ENCODE measurements at places on chromosomes 4 and X. TPM values are rescaled to one million over a fixed set of nuclear protein-coding genes. Genes with fewer than 3 reads are reported as not detected.

- DNase-seq, result no peak
Measured at GRCh38 chr4:48109413-48110263, 24.4 kb downstream of the TXK start.

DNA sequence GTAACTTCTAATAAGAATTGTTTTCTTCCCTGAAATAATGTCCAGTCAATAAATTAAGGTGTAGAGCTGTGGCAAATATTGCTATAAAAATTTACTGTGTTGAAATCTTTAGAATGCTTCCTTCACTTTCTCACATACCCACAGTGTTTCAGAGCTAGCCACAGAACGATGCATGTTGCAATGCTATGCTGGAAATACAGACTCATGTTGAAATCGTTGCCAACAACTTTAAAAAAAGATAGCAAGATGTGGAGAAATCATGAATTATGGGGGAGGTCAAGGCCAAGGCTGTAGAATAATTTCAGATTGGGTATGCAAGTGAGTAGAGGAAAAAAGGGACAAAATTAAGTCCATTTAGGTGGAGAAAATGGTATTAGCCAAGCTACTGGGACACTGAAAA, 204.8 kb downstream of the VEGFC start:
- DNase-seq, result no peak

DNA sequence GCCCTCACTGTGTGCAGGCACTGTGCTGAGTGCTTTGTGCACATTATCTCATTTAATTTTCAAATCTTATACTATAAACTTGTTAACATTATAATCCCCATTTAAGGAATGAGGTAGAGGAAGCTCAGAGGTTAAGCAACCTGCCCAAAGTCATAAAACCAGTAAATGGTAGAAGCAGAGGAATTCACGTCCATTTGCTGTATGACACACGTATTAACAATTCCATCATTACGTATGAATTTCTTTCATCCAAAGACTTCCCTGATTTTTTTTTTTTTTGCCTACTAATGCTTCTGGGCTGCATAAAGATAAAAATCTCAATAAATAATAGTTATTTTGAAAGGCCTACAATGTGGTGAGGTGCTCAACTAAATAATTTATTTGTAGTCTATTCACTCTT, 64.5 kb upstream of the H2AZ1 start:
- DNase-seq, result no peak

Gene FGFR3
- total RNA-seq, result 0.12 TPM

DNA sequence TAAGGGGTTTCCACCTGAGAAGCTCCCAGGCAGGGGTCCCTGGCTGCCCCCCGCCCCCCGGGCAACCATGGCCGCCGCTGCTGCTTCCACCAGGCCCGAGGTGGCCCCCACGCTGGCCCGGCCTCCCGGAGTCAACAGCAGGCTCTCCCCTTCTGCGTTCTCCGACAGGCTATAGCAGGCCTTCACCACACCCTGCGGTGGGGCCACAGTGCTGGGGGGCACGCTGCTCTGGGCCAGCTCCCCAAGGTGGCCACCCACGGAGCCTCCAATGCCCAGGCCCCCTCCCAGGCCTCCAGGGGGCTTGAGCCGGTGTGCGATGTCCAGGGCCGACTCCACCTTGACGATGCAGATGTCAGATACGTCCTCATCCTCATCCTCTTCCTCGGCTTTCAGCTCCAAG, 72.5 kb downstream of the UBE2K start:
- no peak for DNase-seq

DNA sequence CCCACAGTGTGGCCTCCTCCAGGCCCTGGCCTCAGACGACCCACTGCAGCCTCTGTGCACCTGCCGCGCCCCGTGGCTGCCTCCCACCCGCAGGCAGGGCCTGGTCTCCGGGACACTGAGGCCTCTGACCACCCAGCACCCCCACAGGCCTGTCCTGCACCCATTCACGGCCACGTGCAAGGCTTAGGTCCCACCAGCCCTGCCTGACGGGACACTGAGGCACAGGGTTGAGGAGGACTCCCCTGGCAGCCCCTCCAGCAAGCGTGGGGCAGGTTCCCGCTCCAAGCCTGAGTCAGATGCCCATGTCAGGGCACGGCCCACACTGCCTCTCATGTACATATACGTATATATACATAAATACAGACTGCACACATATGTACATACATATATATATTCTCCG, 23.5 kb downstream of the NELFA start:
- no peak for DNase-seq

DNA sequence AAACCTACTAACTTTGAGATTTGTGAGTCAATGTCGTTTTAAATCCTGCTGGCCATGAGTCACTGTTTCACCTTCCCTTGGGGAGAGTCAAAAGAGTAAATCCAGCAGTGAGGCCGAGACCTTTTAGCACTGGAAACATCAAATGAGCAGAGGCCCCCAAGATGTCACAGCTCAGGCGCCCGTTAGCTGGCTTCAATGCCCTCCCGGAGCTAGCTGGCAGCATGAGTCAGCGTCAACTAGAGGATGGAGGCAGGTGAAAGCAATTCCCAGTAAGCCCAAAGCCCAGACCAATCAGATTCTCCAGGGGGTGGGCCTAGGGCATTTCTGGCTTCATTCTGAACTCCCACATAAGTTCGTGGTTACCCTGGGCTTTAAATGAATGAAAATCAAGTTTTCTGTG, 170.9 kb downstream of the CLCN4 start:
- no peak for DNase-seq

DNA sequence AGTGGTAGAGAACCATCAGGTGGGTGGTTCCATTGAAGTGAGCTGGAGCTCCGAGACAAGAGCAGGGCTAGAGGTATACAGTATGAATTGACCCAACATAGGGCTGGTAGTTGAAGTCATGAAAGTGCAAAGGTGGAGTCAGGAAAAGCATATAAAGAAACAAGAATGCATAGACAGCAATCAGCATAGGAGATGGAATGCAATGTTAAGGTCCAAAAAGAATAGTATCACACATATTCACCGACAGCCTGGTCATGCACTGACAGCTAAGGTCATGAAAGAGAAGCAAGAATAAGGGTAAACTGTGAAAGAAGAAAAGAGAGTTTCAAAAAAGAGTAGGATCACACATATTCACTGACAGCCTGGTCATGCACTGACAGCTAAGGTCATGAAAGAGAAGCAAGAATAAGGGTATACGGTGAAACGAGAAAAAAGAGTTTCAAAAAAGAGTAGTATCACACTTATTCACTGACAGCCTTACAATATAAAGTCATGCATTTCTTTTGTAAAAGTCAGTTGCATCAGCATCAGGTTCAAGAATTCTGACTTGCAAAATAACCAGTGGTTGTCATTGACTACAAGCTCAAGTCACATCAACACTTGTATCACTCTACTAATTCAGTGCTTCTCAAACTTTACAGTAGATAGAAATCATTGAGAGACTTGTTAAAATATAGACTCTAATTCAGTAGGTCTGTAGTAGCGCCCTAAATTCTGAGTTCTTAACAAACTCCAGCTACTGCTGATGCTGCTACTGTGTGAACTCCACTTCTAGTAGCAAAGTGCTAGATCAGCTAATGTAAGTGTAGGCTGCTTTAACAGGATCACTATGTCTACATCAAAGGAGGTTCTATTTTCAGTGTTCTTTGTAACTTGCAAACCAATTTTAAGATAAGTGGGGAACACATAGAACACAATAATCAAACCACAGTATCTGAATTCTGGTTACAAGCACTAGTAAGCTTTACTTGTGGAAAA, 221.9 kb downstream of the PDGFC start:
- DNase-seq, result no peak

DNA sequence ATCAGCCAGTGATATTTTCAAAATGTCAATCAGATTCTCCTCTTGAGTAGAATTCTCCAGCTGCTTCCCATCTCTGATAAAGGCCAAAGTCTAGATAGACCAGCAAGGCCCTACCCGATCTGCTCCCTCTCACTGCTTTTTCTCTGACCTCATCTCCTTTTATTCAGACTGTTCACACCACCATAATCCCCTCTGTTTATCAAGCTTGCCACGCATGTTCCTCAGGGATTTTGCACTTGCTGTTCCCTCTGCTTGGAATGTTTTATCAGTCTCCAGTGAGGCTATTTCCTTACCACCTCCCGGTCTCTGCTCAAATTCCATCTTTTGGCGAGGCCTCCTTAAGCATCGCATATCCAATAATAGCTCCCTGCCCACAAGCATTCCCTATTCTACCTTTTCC, 20.1 kb downstream of the NOCT start:
- DNase-seq, result no peak

- DNase-seq, result no peak
Measured at GRCh38 chr4:93031431-93032098, 727.8 kb downstream of the GRID2 start.

Gene LARP1B
- 18.1 TPM for total RNA-seq

- DNase-seq, result no peak
Measured at GRCh38 chr4:81577392-81577791, 105.7 kb upstream of the RASGEF1B start.

Gene MAGEA4
- total RNA-seq, result not detected

Gene PRDM8
- total RNA-seq, result 0.56 TPM

Gene HERC5
- 24.8 TPM for total RNA-seq

GRCh38 chr4:185307136-185307950, 88.4 kb downstream of the LRP2BP start:
- no peak for DNase-seq

DNA sequence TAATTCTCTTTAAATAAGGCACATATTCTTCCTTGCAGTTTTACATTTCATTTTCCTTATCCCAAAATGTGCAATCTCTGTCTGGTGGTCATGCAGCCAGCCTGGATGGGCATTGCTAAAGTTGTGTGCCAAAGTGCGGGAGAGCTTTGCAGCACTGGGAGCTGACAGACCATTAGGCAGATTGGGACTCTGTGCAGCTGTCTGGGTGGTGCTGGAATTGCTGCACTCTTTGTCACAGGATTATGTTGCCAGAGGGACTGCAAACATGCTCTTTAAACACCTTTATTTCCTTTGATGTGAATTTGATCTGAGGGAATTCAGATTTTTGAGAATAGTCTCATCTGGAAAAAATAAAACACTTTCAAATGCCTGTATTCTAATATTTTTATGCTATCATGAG, 956.2 kb upstream of the DIAPH2 start:
- DNase-seq, result no peak

Gene PLXNB3
- total RNA-seq, result 3.2 TPM

GRCh38 chr4:89101256-89102161, 9.8 kb upstream of the TIGD2 start:
- DNase-seq, result no peak

GRCh38 chr4:24747234-24747975, 48.0 kb upstream of the SOD3 start:
- no peak for DNase-seq

DNA sequence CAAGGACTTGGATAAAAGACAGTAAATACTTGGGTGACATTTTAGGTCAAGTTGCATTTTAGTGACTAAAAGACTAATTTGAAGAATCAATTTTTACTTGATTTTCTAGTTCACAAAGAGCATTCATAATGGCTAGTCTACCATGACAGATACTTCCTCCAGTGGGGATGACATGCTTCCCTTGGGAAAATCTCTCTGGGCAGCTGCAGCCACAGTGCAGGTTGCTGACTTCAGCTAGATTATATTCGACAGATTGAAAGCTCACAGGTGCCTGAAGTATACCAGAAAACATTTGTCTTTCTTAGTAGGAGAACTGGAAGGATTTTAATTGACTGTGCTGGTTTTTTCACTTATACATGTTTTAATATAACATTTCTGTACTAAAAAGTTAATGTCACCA, 209.6 kb upstream of the MAGEB2 start:
- DNase-seq, result no peak

DNA sequence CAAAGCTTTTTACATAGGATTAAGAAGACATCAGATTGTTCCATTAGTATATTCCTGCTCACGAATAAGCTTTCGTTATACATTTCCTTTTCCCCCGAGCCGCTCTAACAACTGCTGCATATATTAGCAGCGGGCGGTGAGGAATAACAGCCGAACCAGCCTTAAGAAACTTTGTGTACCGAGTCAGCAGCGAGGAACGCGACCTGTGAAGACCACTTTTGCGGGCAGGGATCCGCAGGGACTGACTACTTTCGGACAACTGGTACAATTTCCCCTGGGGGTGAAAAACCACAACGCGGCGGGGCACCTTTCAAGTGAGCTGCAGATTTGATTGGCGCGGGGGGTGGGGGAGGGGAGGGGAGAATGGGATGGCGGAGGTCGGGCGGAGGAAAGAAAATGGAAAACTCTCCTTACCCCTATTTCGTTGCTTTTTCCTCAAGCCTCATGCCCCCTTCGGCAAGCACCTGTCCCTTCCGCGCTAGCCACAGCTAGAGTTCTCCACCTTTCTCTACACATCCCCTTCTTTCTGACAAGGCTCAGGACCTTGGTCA, 5.9 kb upstream of the PITX2 start:
- DNase-seq, result no peak

DNA sequence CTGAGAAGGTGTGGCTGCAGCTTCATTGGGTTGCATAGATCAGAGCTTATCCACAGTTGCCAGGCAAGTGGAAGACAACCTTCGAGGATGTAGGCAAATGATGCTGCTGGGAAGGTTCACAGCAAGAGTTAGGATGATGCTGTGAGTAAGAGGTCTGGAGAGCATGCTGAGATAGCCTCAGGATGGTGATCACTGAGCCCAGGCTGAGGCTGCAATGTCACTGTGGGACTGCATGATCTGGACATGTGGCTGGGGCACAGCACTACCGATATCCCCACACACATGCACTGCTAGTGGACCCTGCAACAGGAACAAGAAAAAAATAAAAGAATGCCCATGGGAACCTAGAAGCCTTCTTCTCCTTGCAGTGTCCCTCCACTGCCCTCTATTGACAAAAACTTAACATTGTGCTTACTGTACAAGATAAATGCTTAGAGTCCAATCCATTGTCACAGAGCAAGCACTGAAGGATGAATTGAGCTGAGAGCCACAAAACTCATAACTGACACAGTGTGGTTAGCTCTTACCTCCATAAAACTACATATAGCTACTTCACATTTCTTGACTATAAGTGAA, 105.6 kb downstream of the CNKSR2 start:
- peak; percentile 1 for DNase-seq
